Stimulated activated CD8-positive, alpha-beta memory T cell treated with anti-CD3 and anti-CD28 coated beads, Interleukin-12 subunit alpha, Interleukin-12 subunit beta, amount 100 ng/mL, for 4 hours (primary cell): ENCODE measurements at places on chromosomes 5 and 9.

DNA sequence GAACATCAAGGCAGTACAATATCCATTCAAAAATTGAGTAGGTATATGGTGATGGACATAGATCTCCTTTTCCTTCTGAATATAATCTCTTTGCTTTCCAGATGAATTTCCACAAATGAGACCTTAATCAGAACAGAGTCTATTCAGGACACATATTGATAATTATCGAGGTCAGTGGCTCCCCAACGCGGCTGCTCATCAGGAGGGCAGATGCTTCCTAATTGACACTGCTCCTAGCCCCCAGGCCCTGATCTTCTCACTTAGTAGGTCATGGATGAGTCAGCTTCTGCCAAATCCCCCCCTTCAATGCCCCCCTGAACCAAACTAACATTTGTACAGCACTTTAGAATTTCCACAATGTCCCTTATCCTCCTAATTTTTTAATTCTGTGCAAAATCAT is 51.6 kb downstream of the SEMA5A start:
- DNase-seq: no peak

GRCh38 chr5:172443441-172444109 is 10.8 kb downstream of the SH3PXD2B start:
- peak; percentile 26 for DNase-seq

GRCh38 chr5:81750308-81751008 is 439 bp downstream of the SSBP2 start:
- DNase-seq: no peak

- no peak for DNase-seq
These were observed 248.3 kb downstream of the COX7C start for GRCh38 chr5:86866036-86866435.

GRCh38 chr5:7844901-7845300 is 6.0 kb downstream of the CFAP90 start:
- no peak for DNase-seq

- DNase-seq: no peak
These were observed at the start of gene DAPK1 for GRCh38 chr9:87497604-87498045. Gene DAPK1, plus strand, starts transcription at chr9:87497867. Its CDS starts 1,211 bp downstream, at chr9:87499078.

- DNase-seq: no peak
These were observed 23.7 kb downstream of the PPP3R2 start for GRCh38 chr9:101571114-101571513.

- no peak for DNase-seq
These were observed 9.9 kb upstream of the TRIM36 start for GRCh38 chr5:115179394-115180164.

GRCh38 chr5:57468481-57469163 is 14.0 kb downstream of the ACTBL2 start:
- no peak for DNase-seq

GRCh38 chr9:73239570-73240265 is 88.1 kb downstream of the ANXA1 start:
- DNase-seq: no peak

DNA sequence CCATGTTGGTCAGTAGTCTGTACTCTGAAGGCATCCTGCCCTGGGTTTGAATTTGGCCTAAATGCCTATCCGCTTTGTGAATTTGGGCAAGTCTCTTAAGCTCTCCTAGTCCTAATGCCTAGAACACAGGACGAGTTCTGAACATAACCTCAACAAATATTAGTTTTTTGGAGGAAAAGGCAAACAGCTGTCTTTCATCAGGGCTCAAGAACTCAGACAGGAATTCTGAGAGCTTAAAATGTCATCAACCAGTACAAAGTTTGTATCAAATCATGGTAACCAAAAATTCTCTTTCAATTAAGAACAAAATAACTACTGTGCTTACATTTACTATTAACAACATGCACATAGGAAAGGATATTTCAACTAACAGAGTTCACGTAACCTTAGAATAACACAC is 182.5 kb upstream of the PPP1R2B start:
- no peak for DNase-seq

GRCh38 chr9:90881648-90882047 is 80.0 kb downstream of the SYK start:
- no peak for DNase-seq

DNA sequence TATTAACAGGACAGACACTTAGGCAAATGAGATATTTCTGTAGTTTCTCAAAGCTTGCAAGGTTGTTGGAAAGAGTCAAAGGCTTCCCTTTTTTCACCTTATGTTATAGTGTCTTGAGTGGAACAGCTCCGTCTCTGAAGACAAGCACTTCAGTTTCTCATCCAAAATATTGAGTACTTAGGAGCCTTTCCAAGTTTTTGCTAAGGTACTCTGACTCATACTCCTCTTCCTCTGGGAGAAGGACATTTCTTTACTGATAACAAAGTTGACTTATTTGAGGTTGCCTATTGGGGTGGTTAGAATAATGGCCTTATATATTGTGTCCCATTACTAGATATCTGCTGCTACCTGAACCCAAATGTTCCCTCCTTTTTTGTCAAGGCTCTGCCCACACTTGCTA is 869.6 kb downstream of the MAT2B start:
- DNase-seq: no peak

GRCh38 chr5:180313677-180314505 is 22.0 kb upstream of the MAPK9 start:
- no peak for DNase-seq

- no peak for DNase-seq
These were observed 97.0 kb downstream of the MACIR start for GRCh38 chr5:103355579-103355978.

DNA sequence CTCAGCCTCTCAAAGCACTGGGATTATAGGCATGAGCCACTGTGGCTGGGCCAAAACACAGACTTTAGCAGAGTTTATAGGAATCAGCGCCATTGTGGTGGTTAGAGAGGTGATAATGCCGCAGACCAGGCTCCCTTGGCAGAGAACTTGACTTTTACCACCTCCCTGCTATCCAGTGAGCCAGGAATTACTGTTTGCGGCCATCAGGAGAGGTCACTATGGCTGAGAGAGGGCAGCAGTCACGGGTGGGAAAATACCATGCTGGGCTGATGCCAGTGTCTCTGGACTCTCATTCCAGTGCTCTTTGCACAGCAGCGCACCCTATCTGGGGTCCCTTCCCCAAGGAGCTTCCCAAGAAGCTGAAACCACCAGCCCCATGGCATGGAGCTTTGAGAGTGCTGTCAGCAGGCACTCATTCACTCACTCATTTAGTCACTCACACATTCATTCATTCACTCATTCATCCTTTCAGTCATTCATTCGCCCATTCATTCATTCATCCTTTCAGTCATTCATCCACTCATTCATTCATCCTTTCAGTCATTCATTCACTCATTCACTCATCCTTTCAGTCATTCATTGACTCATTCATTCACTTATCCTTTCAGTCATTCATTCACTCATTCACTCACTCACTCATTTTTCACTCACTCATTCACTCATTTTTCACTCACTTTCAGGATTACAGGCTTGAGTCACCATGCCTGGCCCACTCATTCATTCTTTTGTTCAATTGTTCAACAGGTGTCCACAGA is 27.3 kb upstream of the RNU6ATAC start:
- no peak for DNase-seq

GRCh38 chr5:40446910-40447309 is 232.8 kb upstream of the PTGER4 start:
- DNase-seq: no peak
